Activated naive CD4-positive, alpha-beta T cell treated with Interleukin-2 at 50 U/mL for 16 hours (primary cell): ENCODE measurements at places on chromosomes 4 and X.

DNA sequence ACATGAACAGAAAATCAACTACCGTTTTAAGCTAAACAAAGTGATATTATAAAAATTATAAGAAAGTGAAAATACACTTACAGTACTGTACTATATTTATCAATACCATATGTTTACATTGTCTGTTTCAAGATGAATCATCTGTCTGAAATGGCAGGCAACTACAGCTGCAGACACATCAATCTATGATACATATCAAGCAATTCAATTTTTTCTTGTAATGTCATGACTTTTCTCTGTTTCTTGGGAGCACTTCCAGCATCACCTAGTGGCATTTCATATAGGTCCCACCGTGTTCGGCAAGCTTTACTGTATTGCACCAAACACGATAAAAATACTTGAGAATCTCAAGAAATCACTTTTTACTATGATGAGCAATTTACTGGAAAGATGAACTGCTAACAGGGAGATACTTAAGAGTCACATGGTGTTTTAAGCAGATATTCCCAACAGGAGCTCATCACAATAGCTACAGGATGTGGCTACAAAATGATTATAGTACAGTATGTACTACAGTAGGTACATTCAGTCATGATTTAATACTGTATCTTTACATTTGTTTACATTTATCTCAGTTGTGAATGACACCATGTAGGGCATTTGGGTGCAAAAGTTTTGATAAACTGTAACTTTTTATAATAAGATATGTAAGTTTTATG lies 207.4 kb downstream of the ADAM29 start:
- DNase-seq, result no peak

- no peak for DNase-seq
Observed at GRCh38 chr4:13616597-13616996, 10.9 kb downstream of the BOD1L1 start.

DNA sequence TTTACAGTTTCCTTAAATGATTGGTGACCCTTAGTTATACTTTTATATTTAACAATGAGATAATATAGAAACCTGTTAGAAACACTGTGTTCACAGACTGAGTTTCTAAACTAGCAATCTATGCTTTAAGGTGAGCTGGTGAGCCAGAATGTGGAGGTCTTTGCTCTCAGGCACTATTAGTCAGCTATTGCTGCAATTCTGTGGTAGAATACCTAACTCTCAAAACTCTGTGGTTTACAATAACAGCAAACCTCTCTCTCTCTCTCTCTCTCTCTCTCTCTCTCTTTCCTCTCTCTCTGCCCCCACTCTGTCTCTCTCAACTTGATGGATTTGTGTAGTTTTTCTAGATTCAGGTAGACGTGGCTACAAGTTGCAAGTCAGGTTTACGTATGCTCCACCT lies 17.6 kb upstream of the LCORL start:
- no peak for DNase-seq

DNA sequence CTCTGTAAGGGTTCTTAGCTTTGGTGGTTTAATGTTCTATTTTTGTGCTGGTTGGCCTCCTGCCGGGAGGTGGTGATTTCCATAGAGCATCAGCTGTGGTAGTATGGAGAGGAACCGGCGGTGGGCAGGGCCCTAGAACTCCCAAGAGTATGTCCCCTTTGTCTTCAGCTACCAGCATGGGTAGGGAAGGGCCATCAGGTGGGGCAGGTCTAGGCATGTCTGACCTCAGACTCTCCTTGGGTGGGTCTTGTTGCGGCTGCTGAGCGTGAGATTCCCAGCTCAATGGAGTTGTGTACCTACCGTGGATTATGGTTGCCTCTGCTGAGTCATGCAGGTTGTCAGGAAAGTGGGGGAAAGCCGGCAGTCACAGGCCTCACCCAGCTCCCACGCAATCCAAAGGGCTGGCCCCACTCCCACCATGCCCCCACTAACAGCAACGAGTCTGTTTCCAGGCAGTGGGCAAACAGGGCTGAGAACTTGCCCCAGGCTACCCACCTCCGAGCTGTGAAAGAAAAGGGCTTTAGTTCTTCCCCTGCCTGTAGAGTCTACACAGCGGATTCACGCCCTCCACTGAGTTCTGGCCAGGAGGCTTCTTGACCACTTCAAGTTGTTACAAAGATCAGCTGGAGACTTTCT lies 235.9 kb downstream of the RPA4 start:
- DNase-seq, result no peak

- no peak for DNase-seq
Observed at GRCh38 chrX:10078266-10078665, 78.5 kb upstream of the CLCN4 start.

DNA sequence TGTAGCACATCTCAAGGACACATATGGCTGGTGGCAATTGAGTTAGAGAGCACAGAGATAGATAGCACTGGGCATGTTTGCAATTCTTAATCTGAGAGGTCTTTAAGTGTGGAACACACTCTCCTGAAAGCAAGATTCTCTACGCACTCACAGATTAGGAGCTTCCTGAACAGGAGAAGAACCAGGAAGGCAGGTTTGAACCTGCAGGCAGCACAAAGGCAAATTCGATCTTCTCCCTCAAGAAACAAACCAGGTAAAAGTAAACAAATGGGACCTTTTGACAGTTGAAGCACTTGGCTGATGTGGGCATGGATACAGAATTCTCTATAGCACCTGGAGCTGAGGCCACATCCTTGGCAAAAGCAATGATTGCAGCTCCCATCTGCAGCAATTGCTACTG lies 24.3 kb downstream of the HS3ST1 start:
- no peak for DNase-seq

DNA sequence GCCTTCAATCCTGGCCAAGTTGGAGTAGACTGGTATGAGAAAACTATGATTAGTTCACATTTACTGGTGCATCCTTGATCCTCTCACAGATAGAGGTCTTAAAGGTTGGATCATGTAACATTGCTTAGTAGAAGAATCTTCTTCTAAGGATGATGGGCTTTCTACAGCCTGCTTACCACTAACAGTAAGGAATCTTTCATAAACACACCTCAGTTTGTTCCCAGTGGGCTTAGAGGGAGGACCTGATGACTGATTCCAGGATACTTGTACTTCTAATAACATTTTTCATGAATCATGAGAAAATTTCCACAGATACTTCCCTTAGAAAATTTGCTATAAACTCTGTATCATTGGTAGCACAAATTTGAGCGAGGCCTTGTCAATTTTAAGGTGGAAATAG lies 40.6 kb downstream of the CCNI start:
- DNase-seq, result no peak

- DNase-seq, result no peak
Observed at GRCh38 chr4:12787261-12787660, 696.9 kb downstream of the RAB28 start.

DNA sequence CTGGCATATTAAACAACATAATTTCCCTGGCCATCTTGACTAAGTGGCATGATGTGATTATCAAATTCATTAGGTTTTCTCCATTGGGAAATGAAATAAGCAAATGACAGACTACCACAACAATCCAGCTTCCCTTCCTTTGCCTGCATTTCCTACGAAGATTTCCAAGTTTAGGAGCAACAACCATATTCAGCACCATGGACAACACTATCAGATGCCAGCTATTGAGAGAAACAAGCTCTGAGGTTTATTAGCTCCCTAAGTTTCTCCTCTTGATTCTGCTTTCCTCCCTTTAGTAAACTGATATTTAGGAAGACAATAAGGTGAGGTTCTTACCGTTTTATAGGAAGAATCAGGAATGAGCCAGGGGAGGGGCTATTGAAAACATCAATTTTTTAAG lies 36.2 kb downstream of the DCX start:
- no peak for DNase-seq

- no peak for DNase-seq
Observed at GRCh38 chr4:8737075-8737474, 134.6 kb downstream of the HMX1 start.

DNA sequence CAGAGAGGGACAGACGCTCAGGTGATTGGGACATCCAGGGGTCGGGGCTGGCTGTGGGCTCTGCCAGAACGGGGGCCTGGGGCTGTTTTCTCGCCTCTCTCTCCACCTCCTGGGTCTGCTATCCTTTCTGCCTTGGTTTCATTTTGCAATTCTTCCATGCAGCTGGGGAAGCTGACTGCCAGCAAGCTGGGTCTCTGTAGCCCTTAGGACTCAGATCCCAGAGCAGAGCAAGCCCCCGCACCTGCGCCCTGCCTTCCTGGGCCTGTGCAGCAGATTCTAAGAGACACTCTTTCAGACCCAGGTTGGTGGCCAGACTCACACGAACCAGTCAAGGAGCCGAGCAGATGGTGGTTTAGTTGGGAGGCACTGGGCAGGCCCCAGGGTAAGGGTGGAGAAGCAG lies 59.1 kb upstream of the GRPEL1 start:
- no peak for DNase-seq

DNA sequence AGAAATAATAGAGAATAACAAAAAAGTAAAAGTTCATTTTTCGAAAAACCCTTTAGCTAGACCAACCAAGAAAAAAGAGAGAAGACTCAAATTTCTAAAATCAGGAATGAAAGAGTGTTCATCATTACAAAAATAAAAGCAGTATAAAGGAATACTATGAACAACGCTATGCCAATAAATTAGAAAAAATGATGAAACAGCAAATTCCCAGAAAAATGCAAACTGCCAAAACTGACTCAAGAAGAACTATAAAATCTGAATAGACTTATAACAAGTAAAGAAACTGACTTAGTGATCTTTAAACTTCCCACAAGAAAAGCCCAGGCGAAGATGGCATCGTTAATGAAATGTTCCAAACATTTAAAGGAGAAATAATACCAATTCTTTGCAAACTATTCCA lies 3.1 kb upstream of the ZCCHC13 start:
- no peak for DNase-seq
